Stimulated activated CD8-positive, alpha-beta memory T cell treated with anti-CD3 and anti-CD28 coated beads, Interleukin-7, amount 100 ng/mL, for 1 hour (primary cell): ENCODE measurements at places on chromosomes 12 and 14.

DNA sequence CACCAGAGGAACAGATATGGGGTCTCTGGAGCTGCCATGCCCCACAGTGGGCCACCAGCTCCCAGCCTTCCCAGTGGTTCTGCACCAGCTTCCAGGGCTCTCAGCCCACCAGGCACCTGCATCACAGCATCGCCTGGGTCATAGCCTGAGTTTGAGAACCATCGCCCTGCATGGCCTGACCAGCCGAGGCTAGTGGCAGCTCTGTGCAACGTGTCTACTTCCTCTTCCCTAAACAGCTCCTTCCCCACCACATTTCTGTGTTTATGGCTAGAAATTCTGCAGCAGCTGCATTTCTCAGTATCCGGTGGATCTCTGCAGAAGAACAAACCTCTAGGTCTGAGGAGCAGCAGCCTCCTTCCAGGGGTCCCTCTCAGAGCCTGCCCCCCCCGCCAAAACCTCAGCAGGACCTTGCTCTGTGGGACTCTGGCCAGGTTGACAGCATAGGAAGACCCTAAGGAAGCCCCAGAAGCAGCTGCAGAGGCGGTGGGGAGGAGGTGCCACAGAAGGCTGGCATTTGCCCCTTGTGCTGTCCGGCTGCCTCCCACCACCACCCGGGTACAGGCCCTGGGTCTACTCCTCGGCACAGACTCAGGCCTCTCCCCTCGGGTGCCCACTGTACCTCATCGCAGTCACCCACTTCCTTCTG lies 47.7 kb downstream of the PSMA6 start:
- no peak for DNase-seq

- no peak for DNase-seq
These were observed 52.8 kb downstream of the C14orf132 start for GRCh38 chr14:96091941-96092411.

GRCh38 chr12:19074700-19075099 lies 54.8 kb upstream of the PLEKHA5 start:
- no peak for DNase-seq

DNA sequence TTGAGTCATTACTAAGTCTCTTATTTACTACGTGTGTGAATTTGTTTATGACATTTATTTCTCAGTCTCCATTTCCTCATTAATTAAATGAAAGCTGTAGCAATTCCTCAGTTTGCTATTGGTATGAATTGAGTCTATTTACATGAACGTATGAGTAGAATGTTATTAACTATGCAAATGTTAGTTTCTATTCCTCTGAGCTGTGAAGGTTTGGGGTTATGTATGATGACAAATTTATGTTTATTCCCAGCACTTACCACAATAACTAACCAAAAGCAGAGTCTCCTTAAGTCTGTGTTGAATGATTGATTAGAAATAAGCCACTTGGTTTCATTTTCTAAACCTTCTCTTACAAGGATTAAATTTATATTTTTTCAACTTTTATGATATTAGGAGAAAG lies 1340.9 kb downstream of the FSCB start:
- no peak for DNase-seq

DNA sequence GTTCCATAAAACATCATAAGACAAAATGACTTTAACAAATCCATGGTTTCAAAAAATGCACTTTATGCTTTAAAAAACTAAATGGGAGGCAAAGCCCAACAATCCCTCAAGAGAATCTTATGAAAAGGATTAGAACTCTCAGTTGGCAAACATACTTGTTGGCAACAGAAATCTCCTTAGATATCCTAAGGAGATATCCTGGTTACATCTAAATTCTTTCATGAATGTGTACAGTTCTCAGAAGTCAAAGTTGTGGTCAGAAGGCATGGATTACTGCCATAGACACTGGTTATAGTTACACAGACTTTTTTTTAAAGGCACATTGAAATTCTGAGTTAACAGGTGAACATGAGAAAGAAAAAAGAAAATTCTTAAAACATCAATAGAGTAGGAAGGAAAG lies 17.5 kb upstream of the ISM2 start:
- no peak for DNase-seq

GRCh38 chr12:92275443-92276154 lies 130.0 kb upstream of the BTG1 start:
- DNase-seq: no peak

GRCh38 chr12:9324782-9325181 lies 116.6 kb upstream of the PZP start:
- no peak for DNase-seq

DNA sequence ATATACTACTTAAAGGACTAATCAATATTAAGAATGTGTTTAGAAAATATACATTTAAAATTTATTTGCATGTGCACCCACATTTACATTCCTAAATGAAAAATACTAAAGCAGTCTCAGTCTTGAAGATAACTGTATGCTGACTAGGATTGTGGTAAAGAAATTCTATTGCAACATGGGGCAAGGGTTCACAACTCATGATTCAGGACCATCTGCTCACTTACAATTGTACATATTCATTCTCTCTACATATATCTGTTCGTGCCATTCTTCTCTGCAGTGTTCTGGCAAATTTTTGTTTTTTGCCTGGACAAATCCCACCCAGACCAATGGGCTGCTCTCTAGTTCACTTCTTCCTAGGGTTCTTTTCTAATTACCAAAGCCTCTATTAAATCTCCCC lies 417.2 kb upstream of the NOVA1 start:
- no peak for DNase-seq

- DNase-seq: no peak
These were observed 39.1 kb downstream of the SPPL3 start for GRCh38 chr12:120865098-120865497.

GRCh38 chr12:60494244-60494643 lies 898.4 kb downstream of the SLC16A7 start:
- no peak for DNase-seq

DNA sequence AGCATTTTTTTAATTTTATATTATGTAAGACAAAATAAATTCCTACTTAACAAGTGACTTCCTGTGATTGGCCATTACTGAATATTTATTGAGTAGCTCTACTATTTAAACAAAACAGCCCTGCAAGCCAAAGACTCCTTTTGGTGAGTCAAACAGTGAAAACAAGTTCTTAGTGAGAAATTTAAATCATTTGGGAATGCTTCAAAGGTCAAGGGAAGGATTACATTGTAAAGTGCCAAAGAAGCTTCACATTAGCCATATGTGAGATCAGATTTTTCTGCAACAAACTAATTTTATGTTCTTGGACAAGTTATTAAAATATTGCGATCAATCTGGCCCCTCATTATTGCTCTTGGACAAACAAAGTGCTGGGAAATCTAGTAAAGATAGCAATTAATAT lies 795.4 kb upstream of the MGAT4C start:
- no peak for DNase-seq

- no peak for DNase-seq
These were observed 37.2 kb downstream of the CACNA2D4 start for GRCh38 chr12:1881301-1881700.

GRCh38 chr14:68884031-68885030 lies 91.5 kb upstream of the ZFP36L1 start:
- DNase-seq: no peak

DNA sequence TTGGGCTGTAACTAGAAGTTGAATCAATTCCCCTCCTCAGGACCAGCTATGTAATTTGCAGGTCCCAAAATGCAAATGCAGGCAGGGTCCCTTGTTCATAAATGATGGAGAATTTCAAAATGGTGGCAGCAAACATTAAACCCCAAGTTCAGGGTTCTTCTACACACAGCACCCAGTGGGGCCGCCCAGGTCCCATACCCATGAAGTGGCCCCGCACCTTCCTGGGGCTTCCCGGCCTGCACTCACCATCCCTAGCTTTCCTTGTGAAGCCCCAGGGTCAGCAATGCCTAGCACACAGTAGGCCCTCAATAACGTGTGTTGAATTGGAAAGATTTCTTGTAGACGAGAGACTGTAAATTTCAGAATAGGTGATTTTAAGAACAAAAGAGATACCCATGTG lies 76.0 kb downstream of the NTF3 start:
- no peak for DNase-seq

DNA sequence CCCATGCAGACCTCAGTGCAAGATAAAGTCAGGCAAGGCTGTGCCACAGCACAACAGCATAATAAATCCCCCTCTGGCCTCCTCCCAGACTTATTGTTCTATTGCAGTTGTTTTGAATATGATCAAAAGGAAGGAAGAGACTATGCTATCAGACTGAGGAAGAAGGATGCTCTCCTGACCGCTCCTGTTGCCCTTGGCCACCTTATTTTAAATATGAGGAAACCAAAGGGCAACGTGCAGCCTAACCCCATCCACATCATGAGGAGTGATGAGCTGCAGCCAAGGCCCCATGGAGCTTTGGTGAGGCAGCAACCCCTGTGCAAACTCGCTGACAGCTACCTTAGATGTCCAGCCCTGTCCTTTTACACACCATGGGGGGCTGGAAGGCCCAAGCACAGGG lies 291.7 kb downstream of the ZFP36L1 start:
- DNase-seq: no peak

- DNase-seq: no peak
These were observed 23.3 kb upstream of the GYS2 start for GRCh38 chr12:21627924-21628323.

DNA sequence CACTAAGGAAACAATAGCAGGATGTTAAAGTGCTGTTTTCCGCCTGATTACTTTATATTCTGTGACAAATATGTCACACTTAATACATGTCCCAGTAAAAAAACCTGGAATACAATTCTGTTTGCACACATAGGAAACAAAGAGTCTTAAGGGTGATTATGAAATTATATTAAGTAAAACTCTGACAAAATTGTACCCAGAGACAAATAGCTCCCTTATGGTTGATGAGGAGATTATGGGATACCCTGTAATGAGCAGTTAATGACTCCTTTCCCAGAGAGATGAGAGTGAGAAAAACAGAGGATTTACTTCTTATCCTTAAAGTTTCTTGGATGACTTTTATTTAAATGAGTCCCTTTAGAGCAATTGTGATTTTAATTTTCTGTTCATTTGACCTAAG lies 370.6 kb downstream of the PDZRN4 start:
- no peak for DNase-seq

DNA sequence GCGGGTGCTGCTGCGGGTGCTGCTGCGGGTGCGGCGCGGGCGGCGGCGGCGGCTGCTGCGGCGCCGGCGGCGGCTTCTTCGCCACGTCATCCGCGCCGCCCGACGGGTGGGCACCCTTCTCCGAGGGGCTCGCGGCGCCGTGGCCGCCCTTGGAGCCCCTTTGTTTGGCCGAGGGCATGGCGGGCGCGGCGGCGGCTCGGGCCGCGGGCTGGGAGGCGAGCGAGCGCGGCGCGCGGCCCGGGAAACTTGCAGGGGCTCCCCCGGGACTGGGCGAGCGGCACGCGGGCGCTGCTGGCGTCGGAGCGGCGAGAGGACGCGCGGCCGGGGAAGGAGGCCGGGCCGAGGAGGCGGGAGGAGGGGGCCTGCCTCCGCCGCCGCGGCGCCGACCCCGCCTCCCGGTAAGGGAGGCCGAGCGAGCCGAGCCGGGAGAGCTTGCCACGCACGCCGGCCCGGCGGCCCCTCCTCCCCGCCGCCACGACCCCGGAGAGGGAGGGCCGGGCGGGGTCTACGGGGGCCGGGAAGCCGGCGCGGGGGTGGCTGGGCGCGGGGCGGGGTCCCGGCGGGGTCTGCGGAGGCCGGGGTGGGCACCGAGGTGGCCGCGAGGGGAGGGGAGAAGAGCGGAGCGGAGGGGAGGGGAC lies at the start of gene CKAP4:
Gene CKAP4, minus strand, starts transcription at position 347 of the 638 bp plus-strand sequence. Its CDS starts 169 bp downstream, at position 178.
- no peak for DNase-seq
